ENCODE measurements at places on chromosomes 2 and 18.

DNA sequence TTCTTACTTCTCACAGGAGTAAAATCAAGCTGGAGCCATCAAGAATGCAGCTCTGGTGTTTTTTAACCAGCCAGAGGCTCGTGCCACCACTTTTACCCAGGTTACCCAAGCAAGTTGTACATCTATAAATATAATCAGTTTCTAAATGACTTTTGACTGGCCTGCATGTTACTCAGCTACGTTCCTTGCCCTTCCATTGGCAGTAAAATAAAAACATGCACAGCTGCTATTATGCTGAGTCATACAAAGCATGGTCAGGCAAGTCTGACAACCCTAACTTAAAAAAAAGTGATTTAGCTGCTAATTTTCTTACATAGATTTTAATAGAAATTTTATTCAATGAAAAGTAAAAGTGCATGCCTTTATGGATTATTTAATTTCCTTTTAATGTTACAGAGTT, 111.7 kb upstream of the CSRNP3 start:
- peak; percentile 58 for DNase-seq

- DNase-seq: peak; percentile 60
These were observed 229.9 kb upstream of the HDAC4 start for GRCh38 chr2:239630618-239631286.

DNA sequence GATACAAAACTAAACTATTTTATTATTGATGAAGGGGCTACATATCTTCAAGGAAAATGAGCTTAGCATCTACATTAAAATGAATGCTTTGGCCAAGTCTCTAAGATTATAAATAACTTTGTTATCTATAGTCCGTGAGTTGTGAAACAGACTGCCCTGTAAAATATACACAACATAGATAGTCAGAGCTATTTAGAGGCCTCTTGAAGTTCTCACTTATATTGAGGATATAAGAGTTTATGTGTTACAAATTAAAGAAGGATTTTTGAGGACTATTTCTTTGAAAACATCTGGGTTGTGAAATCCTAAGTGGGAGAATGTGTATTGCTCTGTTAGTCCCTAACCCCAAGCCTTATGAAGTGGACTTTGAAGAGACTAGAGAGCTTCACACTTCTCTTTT, 292.0 kb upstream of the CDH2 start:
- DNase-seq: no peak

DNA sequence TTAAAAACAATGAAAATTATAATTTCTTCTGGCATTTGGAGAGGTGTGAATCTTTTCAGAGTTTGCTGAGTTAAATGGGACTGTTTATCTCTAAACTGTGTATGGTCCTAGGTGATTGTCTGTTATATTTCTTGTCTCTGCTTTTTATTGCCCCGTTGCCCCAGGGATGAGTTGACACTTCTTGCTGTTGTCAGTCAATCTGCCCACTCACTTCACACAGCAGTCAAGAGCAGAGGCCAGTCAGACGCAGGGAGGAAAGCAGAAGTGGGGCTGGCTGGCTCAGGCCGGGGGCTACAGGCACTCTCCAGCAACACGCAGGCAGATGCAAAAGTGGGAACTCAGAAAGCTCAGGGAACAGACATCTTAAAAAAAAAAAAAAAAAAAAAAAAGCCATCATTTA, 365.2 kb downstream of the CLIP4 start:
- no peak for DNase-seq

DNA sequence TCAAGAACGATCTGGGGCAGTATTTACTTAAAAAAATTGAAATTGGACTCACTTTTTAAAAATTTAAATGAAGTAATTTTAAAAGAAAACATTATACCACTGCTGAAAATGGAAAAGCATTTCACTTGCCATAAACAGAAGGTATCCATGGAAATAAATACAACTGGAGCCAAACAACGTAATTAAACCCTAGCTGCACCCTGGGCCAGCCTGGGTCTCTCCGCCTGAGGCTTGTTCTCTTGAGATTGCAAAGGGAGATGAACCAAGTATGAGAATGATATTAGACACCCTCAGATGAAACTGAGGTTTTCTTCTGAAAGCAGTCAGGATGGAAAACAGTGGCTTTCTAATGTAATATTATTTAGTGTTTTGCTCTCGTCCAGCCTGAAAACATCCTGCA, 264.4 kb downstream of the KCNE4 start:
- no peak for DNase-seq

DNA sequence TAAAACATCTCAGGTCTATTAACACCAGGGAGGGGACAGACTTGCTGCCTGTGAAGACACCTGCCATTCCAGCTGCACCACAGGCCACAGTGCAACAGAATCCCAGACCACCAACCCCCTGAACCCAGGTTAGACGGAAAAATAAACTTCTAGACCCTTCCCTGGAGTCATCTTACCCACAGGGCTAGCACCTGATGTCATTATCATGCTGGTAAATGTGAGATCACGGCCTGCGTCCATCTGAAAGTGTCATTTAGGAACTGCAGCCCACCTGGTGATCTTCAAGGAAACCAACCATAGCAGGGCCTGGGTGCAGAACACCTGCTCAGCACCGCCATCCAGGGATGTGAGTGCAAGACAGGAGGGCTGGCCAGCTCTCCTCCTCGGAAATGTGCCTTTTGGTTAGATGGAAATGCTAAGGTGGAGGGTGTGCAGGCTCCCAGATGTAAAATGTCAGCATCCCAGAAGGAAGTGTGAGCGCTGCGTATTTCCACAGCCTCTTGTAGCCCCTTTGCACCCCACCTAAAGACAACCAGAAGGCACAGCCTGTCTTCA, 80.8 kb downstream of the PTGR3 start:
- DNase-seq: no peak

- DNase-seq: no peak
These were observed 66.1 kb downstream of the FASTKD2 start for GRCh38 chr2:206831442-206831995.

DNA sequence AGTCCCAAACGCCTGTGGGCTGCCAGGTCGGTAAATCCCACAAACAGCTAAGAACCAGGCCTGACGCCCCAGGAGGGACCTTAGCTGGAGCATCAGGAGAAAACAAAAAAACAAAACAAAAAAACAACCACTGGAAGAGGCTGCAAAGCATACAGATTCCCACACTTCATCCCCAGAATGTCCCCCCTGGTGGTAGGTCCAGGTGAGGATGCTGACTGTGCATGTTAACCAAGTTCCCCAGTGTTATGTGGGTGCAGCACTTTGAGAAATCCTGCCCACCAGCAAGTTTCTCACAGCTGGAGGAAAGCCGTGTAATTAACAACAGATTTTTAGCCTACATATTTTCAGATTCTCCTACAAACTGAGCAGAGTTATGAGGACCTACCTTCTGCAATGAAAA, 15.1 kb downstream of the ST3GAL5 start:
- peak; percentile 40 for DNase-seq

DNA sequence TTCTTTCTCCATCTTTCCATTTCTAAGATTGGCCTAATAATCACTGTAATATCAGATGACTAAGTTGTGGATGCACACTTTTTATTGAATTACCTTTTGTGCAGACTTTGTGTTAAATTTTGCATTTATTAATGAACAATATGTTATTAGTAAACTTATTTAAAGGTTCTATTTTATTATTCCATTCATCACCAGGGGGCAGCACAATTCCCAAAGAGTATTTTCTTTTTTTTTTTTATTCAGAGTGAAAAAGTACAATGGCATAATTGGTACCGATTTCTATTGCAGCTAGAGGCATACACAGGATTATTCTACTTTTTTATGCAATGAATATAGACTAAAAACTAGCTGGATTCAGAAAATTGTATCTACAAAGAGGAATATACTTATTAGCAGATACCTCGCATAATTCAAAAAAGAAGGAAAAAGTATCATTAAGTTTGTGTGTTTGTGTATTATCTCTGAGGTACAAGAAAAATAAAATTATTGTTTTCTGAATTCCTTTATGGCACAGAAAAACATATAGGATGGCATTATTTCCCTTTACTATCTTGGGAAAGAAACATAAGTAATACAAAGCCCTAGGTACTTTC, 390.6 kb downstream of the ERBB4 start:
- peak; percentile 17 for DNase-seq

Measured in fibroblast of skin of right quadriceps (primary cell).